ENCODE measurements at places on chromosomes 3 and 15.
A peak's percentile ranks its signal among the peaks of the same experiment; 100 is the strongest.

DNA sequence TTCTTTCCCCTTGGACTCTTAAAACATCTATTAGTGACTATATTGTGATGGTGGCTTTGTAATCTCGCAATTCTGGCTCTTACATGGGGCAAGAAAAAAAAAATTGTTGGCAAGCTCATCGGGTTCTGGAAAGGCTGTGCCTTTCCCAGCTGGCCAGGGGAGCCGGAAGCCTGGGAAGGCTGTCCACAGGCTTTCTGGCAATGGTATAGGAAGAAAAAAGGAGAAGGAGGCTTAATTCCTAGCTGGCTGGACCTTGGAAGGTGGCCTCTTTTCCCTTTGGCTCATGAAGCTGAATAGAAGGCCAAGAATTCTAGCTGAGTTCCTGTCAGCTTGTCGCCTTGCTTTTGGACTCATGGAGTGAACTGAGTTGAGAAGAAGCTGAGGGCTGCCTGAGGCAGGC is 243.5 kb upstream of the SEMA6D start:
- no peak for DNase-seq

GRCh38 chr15:57943171-57943570 is 122.3 kb downstream of the ALDH1A2 start:
- DNase-seq = no peak

- DNase-seq = no peak
Measured at GRCh38 chr3:185094697-185095096, 58.2 kb downstream of the C3orf70 start.

- DNase-seq = no peak
Measured at GRCh38 chr3:72664184-72664975, 183.9 kb downstream of the SHQ1 start.

GRCh38 chr15:83947156-83947555 is 288.4 kb upstream of the GOLGA6L4 start:
- DNase-seq = no peak

DNA sequence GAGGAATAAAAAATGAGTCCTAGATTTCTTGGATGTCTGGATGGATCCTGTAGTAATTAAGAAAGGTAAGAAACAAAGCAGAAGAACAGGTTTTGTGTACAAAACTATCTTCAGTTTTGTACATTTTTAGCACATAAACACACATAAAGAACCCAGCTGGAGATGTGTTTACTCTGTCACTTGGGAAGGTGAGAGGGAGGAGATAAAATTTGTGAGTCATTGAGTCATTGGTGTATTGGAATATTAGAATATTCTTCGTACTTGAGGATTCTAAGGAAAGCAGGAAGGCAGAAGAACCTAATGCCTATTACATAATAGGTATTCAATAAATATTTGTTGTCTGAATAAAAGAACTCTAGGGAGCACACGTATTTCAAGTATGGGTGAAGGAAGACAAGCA is 17.4 kb downstream of the APPL1 start:
- no peak for DNase-seq

GRCh38 chr3:105806359-105806758 is 62.5 kb downstream of the CBLB start:
- peak; percentile 42 for DNase-seq

GRCh38 chr15:100767001-100767825 is 112.4 kb upstream of the ALDH1A3 start:
- no peak for DNase-seq

- no peak for DNase-seq
Measured at GRCh38 chr15:99657996-99658395, 75.2 kb downstream of the LYSMD4 start.

DNA sequence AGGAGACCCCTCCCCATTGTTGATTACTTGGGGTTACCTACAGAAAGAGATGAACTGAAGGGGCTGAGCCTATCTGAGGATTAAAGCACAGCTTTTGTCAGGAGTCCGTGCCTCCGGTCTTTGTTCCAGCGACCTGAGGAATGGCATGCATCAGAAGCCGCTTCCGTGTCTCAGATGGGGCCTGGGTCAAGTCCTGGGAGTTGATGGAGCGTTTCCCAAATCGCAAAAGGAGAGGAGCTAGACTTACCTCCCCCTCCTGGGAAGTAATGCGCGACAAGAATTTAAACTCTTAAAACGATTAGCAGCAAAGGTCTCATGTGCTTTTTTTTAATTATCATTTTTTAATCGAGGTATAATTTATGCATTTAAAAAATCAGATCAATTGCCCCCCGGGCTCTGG is 983 bp upstream of the ALDH1A3 start:
- no peak for DNase-seq

- no peak for DNase-seq
Measured at GRCh38 chr15:72958634-72959033, 93.6 kb upstream of the NEO1 start.

GRCh38 chr3:107986505-107986904 is 104.3 kb downstream of the CD47 start:
- no peak for DNase-seq

- DNase-seq = peak; percentile 38
Measured at GRCh38 chr3:38247366-38248035, 18.1 kb upstream of the SLC22A13 start.

DNA sequence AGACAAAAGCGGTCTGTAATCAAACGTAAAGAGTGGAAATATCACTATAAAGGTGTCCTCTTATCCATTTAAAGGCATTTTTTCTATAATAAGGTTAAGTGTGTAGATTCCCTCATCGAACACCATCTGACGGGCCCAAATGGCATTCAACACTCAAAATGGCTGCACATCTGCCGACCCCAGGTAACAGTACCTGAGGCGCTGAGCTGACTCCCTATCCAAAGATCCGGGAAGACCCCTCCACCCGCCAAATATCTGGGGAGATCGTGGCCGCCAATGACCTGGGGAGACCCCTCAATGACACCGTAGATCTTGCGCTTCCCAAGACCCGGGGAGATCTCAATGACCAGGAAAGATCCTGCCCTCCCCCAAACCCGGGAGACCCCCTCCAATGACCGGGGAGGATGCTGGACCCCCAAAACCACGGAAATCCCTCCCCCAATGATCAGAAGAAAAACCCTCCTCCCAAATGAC is 476 bp downstream of the IP6K2 start:
- no peak for DNase-seq

GRCh38 chr15:43968551-43968950 is 141.7 kb downstream of the WDR76 start:
- DNase-seq = no peak

GRCh38 chr15:86080302-86080701 is 631 bp downstream of the AGBL1 start:
- DNase-seq = no peak

GRCh38 chr3:50194903-50195500 is 3.6 kb downstream of the GNAT1 start:
- DNase-seq = no peak

- DNase-seq = peak; percentile 75
Measured at GRCh38 chr3:150371741-150372254, 36.3 kb upstream of the TSC22D2 start.

GRCh38 chr3:168362661-168363247 is 267.0 kb upstream of the GOLIM4 start:
- DNase-seq = no peak

DNA sequence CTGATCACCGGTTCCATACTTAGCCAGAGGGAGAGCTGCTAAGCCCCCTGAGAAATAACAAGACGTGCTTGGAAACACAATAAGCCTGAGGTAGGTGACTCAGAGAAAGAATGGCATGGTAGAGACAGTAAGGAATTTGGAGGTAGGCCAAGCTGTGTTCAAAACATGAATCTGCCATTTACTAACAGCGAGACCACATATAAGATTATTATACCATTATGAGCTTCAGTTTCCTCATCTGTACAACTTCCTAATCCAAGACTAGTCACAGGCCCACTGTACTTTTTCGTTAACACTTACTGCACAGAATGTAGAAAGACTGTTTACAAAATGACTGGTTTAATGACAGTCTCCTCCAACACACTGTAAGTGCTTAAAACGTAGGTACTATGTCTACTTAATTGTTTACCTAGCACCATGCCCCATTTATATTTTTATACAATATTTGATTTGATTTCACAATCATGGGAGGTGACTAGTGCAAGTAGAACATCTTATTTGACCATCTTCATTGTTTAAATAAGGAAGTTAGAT is 25.7 kb downstream of the ATOSA start:
- DNase-seq = peak; percentile 32

DNA sequence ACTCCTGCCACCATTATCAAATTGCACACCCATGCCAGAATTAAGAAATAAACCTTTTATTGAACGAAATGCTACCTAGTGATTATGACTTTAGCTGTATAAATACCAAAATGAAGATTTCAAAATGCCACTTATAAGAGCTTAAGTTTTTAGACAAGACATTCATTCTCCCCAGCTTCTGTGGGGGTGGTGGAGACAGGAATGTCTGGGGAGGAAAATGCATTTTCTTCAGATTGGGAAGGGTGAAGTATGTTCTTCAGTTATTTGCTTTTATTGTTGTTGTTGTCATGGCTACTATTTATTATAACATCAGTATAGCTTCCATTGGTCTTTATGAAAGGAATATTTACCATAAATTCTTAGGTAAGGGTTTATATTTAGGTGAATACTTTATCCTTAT is 132.7 kb upstream of the GMNC start:
- no peak for DNase-seq
